ENCODE measurements at places on chromosomes 4 and X.

GRCh38 chr4:67632492-67632891 is 68.5 kb downstream of the UBA6 start:
- DNase-seq: no peak

DNA sequence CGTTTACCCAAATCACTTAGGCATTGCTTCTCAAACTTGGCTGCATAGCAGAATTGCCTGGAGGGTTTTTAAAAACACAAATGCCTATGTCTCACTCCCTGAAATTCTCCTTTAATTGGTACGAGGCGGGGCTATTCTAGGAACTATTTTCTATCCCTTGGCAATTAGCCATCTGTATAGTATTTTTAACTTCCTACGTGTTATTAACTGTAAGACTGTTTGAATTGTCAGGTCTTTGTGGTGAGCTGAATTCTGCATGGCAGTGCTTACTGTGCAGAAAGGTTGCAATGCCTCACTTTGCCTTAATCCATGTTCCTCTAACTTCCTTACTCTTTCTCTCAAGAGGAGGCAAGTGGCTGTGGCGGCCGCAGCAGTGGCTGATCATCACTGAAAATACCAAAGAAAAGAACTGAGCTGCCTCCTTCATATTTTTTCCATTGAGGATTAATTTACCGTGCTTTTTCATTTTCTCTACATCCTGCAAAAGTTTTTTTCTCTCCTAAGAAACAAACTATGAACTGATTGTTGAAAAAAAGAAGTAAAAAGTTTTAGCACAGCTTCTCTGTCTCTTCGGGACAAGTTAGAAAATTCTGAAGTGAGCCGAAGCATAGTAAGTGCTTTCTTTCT is at the start of gene SHROOM3:
SHROOM3 (plus strand) TSS at position 329 of the 627 bp plus-strand sequence. CDS start 824 bp downstream, outside the sequence.
- DNase-seq: no peak

DNA sequence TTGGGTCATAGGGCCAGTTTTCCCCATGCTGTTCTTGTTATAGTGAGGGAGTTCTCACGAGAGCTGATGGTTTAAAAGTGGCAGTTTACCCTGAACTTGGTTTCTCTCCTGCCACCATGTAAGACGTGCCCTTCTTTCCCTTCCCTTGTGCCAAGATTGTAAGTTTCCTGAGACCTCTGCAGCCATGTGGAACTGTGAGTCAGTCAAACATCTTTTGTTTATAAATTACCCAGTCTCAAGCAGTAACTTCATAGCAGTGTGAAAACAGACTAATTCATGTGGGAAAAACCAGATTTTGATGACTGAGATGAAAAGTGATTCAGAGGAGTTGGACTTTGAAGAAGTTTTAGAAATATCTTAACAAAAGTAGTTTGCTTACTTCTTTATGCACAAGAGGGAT is 101.4 kb downstream of the ARHGAP10 start:
- no peak for DNase-seq

GRCh38 chrX:109393859-109394258 is 88.0 kb downstream of the GUCY2F start:
- no peak for DNase-seq

GRCh38 chr4:20658456-20658855 is 41.8 kb upstream of the PACRGL start:
- DNase-seq: no peak

- no peak for DNase-seq
These were observed 255.5 kb upstream of the PITX2 start for GRCh38 chr4:110878413-110878812.

GRCh38 chr4:123260653-123261052 is 135.9 kb upstream of the SPRY1 start:
- no peak for DNase-seq

GRCh38 chrX:130228871-130229270 is 39.8 kb downstream of the ZNF280C start:
- DNase-seq: no peak

DNA sequence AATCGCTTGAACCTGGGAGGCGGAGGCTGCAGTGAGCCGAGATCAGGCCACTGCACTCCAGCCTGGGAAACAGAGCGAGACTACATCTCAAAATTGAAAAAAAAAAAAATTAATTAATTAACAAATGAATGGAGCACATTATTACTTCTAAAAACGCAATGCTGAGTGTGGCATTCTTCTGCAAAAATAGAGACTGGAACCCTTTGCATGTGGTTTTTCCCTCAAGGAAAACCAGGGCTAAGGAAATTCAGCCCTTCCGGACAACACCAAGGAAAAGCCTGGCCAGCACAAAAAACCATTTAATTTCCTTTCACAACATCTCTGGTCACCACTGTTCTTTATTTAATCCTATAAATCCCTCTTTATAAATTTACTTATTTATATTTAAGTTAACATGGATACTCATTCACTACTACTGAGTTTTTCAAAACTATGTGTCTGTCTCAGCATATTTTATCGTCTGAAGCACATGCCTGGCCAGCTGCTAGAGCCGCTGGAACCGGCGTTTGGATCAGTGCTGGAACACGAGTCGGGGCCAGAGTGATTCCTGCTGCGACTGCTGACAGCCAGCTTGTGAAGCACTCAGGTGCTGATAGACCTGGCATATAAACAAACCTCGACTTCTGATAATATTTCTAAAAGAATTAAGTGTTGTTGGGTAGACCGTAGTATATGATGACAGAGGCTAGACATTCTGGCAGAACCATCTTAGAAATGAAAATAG is 84.5 kb upstream of the WWC2 start:
- no peak for DNase-seq

DNA sequence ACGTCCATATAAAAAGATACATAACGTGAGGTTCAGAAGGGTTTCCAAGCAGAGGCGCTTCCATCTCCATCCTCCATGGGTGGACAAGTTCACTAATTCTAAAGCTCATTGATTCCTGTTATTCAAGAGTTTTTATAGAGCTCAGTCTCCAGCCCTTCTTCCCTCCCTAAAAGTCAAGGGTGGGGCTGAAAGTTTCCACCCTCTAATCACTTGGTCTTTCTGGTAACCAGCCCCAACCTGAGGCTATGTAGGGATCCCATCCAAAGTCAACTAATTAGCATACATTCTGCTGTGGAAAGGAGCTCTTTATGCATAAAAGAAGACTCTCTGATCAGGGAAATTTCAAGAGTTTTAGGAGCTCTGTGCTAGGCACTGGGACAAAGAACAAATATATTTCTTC is 46.9 kb upstream of the VEGFC start:
- DNase-seq: no peak

DNA sequence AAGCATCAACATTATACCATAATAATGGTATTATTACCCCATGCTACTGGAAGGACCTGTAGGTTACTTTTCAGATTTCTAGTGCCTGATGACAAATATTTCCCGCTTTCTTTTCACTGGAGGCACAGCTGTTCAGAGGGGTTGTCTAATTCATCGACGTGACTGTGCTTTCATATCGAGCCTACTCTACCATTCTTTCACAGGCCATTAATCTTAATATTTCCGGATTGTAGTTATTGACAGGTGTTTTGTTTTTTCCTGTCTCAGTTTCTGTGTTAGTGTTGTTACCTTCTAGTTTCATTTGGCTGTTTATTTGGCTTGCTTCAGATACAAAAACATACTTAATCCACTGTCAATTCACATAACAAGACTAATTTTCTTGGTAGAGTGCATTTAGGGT is 330.9 kb downstream of the SPOCK3 start:
- DNase-seq: no peak

GRCh38 chr4:175469514-175469913 is 342.6 kb downstream of the GPM6A start:
- DNase-seq: no peak

DNA sequence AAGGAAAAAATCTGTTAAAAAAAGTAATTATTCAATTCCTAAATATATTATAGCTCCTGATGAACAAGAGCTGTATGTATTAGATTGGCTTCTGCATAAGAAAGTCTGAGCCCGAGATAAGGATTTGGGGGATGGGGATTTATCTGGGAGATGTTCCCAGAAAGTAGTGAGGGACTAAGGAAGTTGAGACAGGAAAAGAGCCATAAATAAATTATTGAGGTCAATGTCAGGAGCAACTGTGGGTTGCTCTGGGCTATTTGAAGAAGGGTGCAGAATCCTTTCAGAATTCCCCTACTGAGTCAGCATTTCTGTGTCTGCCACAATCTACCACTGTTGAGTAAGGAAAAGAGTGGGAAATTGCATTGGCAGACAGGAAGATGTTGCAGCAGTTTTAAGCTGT is 3.1 kb upstream of the TDO2 start:
- no peak for DNase-seq

DNA sequence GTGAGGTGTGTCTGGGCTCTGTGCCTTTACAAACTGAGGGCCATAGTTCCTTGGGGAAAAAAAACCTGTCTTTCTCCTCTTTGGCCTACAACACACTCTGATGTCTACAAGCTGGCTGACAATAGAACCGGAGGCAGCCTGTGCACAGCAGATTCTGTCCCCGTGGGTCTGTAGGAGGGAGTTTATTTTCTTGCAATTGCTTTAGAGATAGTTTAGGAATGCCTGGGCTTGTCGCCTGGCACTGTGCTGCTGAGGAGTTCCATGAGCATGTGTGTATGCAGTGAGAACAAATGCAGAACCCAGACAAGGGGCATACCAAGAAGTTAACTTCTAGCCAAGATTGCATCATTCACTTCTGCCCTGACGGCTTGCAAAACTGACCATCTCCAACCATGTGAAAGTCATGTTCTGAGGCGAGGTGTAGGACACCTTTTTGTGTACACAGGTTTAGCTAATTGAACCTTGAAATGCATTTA is 54.1 kb downstream of the CCNI start:
- peak; percentile 87 for DNase-seq

DNA sequence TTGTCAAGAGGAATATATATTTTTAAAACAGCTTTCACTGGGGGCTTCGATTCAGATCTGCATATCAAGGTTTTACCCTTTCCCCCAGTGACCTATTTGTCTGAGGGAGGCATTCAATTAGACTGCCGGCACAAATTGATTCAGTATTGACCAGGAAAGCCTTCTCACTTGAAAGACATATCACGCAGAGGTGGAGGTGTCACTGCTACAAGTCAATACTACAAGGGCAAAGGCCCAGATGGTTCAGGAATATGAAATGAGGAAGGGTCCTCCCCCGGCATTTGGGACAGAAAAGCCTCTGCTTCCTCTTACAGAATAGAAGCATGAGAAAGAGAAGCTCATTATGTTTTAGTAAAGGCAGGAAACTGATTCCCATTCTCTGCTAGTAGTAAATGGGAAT is 383.6 kb downstream of the HNRNPD start:
- DNase-seq: no peak

- DNase-seq: no peak
These were observed 69.2 kb downstream of the RPS6KA6 start for GRCh38 chrX:84118769-84119168.

DNA sequence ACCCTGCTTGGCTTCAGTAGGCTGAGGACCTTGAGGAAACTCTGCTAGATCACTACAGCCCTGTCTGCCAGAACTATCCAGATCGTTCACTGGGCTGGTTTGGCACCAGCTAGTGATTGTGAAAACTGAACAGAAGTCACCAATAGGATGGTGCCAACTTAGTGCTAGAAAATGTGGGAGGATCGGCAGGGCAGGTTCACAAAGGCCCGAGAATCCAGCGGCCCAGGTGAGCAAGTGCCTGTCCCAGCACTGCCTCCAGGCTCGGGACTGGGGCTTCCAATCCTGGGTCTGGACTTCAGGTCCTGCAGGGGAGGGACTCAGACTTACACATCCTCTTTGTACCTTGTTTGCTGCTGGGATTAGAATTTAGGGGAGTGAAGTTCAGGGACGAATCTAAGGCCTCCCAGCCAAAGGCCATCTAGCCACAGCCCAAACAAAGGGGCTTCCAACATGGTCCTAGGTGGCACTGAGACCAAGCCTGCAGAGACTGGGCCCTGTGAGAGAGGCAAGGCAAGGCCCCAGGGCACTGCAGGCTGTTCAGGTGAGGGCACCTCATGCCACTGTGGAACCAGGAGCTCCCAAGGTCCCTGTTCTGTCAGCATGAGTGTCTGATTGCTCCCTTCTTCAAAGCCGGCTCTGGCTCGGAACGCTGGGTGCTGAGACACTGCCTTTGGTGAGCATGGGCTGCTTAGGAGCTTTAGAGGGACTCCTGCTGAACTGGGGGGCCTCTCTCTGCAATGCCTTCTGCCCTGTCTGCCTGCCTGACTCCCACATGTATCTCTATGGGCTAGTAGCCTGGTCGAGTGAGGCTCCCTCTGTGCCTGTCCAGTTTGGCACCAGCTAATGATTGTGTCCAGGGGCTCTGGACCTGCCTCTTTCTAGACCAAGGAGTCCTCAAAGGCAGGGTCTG is 20.7 kb upstream of the ZNF185 start:
- DNase-seq: no peak

- DNase-seq: no peak
These were observed 245.1 kb downstream of the PPP3CA start for GRCh38 chr4:101102114-101102742.

GRCh38 chr4:114109776-114110175 is 130.3 kb upstream of the ARSJ start:
- DNase-seq: no peak

DNA sequence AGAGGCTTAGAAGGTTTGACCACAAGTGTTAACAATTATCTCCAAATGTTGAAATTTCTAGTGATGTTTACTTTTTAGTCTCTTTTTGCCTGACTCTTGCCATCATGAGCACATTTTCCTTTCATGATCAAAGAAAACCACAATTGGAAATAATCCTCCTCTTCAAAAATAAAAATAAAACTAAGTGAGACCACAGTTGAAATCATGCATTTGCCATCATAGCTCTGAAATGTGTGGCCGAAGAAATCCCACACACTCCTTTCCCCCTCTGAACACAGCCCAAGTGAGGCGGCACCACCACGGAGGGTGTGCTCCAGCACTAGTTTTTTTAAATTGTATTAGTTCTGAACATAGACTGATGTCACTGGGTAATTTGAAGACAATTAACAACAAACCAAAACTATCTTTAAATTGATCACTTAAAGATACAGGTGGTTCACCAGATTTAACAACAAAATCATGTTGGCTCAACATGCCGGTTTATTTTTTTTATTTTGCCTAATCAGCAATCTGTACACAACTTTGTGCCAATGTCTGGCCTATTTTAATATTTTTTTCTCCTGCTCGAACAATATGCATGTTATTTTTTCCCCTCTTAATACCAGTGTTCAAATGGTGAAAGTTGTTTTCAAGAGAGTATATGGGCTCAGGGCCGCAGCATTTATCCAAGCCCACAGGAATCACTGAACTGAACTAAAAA is 17.6 kb downstream of the APBB2 start:
- DNase-seq: no peak

GRCh38 chr4:138984647-138985046 is 30.9 kb upstream of the NOCT start:
- no peak for DNase-seq

- no peak for DNase-seq
These were observed 30.3 kb upstream of the GLRB start for GRCh38 chr4:157045507-157046127.
